ENCODE measurements at places on chromosomes 1 and 21.
A peak's percentile ranks its signal among the peaks of the same experiment; 100 is the strongest.

GRCh38 chr1:26543462-26543861 lies 13.9 kb downstream of the RPS6KA1 start:
- DNase-seq: no peak

DNA sequence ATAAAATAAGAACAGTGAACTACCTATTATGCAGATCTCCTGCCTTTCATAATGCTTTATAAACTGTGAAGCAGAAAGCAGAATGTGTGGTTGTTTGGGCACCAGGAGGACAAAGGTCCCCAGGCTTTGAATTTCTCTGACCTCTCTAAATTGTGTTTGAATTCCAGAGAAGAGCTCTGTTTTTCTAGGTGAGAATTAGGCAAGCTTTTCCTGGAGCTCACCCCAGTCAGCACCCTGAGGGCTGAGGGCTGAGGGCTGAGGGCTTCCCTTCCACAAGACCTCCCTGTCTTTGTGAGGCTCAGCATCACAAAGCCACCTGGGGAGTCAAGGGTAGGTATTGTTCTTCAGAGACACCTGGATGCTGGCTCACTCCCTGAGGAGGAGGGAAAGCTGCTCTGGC lies 45.5 kb upstream of the LRIG2 start:
- no peak for DNase-seq

DNA sequence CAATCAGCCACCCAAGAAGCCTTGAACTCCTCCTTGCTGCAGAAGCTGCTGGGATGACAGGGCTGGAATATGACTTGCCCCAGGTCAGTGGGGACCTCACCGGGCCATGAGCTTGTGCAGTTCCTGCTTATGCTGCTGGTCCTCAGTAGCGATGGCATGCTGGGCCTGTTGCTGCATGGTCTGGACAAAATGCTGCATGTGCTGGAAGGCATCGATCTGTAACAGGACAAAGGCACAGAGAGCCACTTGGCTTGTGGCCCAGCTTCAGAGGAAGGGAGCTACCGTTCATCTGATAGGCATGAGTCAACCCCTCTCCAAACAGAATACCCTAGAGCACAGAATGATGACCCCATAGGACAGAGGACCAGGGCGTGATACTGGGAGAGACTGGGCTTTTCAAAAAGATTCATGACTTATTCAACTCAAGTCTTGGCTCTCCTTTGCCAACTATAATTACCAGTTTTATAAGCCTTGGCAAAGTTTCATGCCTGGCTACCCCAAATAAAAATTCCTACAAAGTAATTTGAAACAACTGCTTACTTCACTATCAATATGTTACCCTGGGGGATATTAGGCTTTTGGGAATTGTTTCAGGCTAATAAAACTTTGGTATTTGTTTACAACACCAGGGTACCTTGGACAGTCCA lies 34.7 kb upstream of the EXOSC10 start:
- DNase-seq: no peak

DNA sequence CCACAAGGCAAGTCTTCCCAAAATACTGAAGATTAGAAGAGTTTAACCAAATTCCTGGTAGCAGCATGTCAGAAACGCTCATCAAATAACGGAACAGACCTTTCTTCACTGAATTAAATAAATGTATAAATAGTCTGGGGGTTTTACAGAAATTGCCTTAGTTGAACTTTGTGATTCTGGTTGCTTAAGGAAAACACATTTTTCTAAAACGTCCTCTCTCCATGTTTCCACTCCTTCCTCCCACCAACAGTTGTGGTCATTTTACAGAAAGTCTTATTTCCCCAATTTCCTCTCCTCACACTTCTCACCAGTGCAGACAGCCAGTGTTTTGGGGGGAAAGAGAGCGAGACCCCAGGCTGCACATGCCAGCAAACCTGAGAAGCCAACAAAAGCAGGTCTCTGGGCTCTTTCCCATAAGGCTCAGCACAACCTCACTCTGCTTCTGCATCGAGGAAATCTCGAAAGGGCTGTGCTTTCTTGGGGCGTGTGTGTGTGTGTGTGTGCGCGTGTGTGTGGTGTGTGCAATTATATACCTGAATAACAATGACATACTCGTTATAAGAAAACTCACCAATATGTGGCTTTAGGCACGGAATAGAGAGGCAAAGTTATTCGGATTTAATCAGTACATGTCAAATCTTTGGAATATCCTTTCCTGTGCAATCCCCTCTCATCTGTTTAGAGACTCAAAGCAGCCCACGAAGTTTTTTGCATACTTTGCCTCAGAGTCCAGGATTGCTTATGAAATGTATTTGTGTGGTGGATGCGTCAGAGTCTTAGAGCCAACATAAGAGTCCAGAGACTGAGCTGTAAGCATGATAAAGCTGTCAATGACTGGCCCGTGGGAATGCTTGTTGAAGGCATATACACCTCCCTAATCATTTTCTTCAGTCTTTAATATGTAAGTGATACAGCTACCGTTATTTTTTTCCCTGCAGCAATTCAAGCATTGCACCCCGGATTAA lies 2.0 kb downstream of the KCNJ15 start:
- no peak for DNase-seq

GRCh38 chr1:37020653-37021277 lies 13.6 kb downstream of the GRIK3 start:
- no peak for DNase-seq

DNA sequence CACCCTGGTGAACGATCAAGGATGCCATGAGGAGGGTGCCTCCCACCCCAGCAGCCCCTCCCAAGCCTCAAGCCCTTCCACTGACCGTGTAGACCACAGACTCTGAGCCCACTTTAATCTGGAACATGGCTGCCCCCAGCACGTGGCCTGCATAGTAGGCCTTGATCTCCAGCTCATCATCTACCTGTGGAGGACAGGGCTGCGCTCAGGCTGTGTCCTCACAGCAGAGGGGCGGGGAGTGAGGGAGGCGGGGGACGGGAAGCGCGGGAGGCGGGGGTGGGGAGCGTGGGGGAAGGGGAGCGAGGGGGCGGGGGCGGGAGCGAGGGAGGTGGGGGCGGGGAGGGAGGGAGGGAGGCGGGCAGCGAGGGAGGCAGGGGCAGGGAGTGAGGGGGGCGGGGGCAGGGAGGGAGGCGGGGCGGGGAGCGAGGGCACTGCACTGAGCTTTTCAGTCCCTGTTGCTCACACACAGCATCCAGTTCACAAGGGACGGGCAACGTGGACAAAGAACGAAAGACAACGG lies 7.1 kb downstream of the PUSL1 start:
- DNase-seq: no peak

- no peak for DNase-seq
Observed at GRCh38 chr1:172630056-172630818, 28.7 kb upstream of the FASLG start.

GRCh38 chr1:46406881-46407608 lies 12.9 kb downstream of the FAAH start:
- DNase-seq: no peak

DNA sequence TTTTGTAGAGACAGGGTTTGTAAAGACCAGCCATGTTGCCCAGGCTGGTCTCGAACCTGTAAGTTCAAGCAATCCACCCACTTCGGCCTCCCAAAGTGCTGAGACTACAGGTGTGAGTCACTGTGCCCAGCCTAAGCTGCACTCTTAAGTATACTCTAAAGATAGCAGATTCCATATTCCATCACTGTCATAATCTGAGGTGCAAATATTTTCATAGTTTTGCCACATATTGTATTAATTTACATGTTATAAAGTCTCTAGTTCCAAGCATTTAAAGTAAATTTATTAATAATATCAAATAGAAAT lies 121.3 kb downstream of the HFM1 start:
- no peak for DNase-seq

GRCh38 chr1:157700305-157700704 lies 264 bp downstream of the FCRL3 start:
- no peak for DNase-seq

DNA sequence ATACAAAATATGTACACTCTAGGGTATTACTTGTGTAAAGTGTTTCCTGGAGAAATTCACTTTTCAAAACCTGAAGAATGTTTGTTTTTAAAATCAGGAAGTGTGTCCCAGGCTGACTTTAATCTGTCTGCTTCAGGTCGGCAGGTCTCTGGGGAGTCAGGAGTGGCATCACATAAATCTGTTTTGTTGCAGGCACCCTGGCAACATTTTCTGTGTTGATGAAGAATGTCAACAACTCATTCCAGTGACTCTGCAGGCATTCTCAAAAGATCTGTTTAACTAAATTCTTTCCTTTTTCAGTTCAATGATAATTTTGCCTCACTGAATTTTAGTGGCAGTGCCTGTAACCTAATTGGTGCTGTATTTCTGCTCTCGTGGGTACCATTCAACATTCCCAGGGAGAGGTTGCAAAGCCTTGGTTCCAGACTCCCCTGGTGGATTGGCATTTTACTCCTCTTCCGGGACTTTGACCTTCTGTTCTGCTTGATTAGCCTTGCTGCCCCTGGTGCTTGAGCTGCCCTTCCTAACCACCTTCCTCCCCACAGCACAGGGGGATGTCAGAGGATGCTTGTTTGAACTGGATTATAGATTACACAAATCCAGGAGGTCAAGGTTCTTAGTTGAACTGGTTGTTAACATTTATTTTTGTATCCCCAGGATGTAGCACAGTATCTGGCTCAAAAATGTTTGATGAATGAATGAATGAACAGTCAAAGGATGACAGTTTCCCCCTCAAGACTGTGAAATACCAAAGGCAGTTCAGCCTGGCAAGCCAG lies 55.4 kb upstream of the LPGAT1 start:
- DNase-seq: no peak

DNA sequence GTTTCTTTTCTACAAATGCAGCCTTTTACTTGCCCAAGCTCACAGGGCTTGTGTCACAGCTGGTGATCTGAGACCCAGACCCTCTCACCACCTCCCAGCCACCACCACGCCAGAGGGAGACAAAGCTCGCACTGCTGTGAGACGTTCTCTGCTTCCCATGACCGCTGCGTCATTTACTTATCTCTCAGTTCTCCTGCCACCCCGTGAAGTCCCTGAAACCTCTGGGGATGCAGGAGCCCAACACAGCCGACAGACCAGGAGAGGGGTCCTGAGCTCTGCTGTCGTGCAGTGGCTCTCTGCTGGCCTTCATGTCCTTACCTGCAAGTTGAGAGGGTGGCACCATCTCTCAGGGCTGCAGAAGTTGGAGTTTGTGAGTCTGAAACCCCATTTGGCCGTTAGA lies 77.7 kb downstream of the SLC16A1 start:
- no peak for DNase-seq

- DNase-seq: no peak
Observed at GRCh38 chr1:168134132-168134531, 2.6 kb downstream of the GPR161 start.

- DNase-seq: no peak
Observed at GRCh38 chr1:26794391-26794790, 6.6 kb downstream of the PIGV start.

DNA sequence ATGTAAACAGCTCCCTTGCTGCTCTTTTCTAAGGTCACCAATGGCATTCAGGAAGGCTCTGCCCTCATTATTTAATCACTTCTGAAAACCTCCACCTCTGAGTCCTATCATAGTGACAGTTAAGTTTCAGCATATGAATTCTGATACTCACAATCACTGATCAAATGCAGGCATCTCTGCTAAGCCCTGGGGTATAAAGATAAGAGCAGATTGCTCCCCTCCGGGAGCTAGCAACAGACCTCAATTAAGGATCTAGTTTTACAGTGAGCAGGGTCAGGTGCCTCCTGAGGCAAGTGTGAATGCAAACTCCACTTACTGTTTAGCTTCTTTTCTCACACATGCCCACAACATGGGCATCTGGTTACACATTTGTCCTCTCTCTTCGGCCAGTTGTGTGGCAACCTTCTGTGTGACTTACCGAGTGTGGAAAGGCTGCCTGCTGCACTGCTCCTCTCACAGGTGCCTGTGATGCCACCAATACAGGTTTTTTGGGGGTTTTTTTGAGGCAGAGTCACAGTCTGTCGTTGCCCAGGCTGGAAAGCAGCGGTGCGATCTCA lies 15.0 kb downstream of the IL10RB start:
- no peak for DNase-seq

GRCh38 chr1:1778663-1779319 lies 521 bp upstream of the NADK start:
- DNase-seq: peak; percentile 76

DNA sequence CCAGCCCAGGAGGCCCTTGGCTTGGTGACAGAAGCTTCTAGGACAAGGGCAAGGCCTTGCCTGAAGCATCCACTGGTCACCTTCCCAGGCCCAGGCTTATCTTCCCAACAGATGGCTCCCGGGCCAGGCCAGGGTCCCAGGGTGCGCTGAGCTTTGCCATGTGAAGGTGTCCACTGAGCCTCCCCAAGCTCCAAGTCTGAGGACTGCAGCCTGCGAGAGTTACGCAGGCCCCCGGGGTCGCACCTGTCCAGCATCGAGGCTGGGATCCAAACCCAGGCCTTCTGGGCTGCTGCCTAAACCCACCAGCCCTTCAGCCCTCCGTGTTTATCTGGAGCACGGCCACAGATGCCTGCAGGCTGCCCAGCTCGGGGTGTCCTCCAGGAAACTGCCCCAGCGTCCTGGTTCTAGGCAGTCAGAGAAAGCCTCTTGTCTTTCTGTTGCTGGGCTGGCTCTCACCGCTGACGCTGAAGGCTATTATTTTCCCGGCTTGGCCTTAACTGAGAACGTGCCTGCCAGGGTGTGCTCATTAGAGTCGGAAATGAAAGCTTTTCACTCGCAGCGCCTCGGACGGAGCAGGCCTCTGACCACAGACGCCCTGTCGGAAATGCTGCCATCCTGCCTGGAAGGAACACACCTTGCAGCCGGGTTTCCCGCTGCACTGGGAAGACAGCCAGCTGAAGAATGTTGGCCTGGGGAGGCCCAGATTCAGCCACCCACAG lies 71.4 kb downstream of the MEGF6 start:
- DNase-seq: no peak

- no peak for DNase-seq
Observed at GRCh38 chr1:203282720-203283542, 22.4 kb upstream of the BTG2 start.

- peak; percentile 85 for DNase-seq
Observed at GRCh38 chr1:224182057-224182865, 779 bp upstream of the DEGS1 start.

GRCh38 chr1:112284796-112285195 lies 111.2 kb upstream of the CTTNBP2NL start:
- no peak for DNase-seq

GRCh38 chr1:110770832-110771231 lies 96.1 kb upstream of the KCNA3 start:
- DNase-seq: no peak

GRCh38 chr1:145955436-145955835 lies 2.4 kb downstream of the LIX1L start:
- DNase-seq: no peak

DNA sequence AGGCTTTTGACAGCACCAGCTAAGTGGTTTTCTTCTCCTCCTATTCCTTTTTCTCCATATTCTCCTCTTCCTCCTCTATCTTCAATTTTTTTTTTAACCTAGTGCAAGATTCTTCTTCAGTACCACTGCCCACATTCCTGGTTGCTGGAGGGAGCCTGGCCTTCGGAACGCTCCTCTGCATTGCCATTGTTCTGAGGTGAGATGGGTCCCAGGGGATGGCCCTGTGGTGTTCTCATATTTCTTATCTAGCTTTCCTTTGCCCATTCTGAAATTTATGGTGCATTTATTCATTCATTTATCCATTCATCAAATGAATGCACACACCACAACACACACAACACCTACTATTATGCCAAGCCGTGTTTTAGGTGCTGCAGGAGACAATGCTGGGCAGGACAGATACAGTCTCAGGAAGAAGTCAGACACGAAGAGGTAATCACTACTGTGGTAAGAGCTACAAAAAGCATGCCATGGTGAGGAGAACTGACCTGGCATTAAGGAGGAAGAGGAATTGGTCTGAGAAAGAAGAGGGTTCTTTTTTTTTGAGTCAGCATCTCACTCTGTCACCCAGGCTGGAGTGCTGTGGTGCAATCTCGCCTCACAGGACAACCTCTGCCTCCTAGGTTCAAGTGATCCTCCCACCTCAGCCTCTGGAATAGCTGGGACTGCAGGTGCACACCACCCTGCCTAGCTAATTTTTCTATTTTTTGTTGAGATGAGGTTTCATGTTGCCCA lies 47.5 kb upstream of the TDRD10 start:
- DNase-seq: no peak

Data from CD4-positive, alpha-beta memory T cell (primary cell).